T47D (cell line): ENCODE measurements at places on chromosomes 16 and 17.

GRCh38 chr16:50674831-50675230, 6.3 kb downstream of the SNX20 start:
- no peak for DNase-seq

DNA sequence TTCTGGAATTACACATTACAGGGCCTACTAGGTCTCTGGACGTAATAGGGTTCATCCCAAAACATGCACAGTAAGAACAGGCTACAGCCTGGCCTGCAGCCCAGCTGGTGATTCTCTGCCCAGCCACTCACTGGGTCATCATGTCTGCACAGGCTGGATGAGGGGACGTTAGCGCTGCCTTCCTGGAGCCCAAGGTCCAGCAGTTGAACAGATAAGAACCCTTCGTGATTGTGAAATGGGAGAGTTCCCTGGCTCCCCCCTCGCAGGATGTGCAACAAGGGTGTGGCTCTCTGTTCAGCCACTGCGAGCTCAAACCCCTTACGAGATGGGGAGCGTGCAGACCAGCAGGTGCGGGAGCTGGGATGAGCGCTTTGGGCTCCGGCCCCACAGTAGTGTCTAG, 200.0 kb upstream of the CDH5 start:
- no peak for DNase-seq

DNA sequence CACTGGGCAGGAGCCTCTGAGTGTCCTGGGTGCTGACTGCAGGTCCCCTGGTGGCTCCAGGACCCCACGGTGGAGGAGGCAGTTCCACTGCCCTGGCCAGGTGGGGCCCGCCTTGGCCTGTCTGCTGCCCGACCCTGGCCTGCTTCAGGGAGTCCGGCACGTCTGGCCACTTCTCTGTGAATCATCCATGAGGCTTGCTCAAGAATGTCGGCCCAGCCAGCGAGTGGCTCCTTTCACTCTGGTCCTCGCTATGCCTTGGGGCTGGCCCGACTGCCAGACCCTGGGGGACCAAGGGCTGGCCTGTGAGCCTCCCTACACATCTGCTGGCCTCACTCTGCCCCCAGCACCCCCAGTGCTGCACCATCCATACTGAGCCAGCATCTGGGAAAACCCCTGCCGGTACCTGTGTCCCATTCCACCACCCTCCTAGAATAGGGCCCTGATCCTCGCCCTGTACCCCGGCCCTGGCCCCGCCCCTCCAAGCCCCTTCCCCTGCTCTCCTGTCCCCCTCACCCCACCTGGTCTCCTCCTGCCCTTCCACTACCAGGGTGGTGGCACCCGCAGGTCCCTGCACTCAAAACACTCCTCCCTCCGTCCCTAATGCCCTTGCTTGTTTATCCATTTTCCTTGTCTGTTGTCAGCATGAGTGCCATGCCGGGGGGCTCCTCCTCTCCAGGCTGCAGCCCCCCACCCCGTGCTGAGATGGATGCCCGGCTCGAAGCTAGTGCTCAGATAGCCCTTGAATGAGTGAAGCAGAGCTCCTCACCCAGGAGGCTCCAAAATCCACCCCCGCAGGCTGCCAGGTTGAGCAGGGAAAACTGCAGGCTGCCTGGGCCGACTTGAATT, 35.5 kb downstream of the ADCY7 start:
- no peak for DNase-seq

DNA sequence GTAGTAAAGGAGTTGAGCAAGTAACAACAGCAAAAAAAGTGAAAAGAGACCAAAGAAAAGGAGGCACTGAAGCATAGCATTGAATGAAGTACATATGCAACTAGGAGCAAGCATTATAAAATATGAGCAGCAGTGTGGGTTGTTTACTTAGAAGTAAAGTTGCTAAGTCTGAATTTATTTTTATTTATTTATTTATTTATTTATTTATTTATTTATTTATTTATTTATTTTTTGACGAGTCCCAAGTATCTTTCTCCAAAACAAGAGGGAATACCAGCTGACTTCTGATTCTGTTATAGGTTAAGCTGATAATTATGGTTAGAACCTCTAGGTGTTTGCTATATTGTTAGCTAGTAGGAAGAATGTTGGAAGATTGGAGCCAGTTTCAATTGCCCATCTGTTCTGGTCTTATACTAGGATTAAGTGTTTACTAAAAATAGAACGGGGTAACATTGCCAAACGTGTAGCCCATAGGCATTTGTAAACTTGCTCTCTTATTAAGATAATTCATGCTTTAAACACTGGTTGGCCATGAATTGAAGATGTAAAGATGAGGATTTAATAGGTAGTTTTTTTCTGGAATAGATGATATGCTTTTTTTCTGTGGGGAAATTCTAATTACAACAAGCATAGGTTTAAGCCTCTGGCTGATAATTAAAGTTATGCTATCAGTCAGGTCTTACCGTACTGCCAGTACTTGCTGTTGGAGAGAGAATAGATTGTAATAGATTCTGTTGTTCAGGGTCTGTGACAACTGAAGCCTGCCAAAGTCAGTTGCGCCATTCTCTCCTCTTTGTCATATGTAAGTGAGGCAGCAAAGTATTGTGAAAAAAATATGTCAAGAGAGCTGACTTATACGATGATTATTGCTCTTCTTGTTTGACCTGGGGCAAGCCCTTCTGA, 66.7 kb downstream of the PPM1E start:
- DNase-seq, result no peak
